K562 (cell line): ENCODE measurements at places on chromosomes 16 and 17. TPM values are rescaled to one million over a fixed set of nuclear protein-coding genes. Genes with fewer than 3 reads are reported as not detected.
A peak's percentile ranks its signal among the peaks of the same experiment; 100 is the strongest.

Gene PDE6G
- total RNA-seq = not detected in 2 replicates

Gene HS3ST6
- total RNA-seq = not detected in 2 replicates

Gene SLC35G6
- total RNA-seq = not detected in 2 replicates

Gene ABCA3
- 22.3 and 23.7 TPM in 2 replicates for total RNA-seq

Gene TSNAXIP1
- not detected in 2 replicates for total RNA-seq

GRCh38 chr17:74012465-74012864 lies 191.0 kb upstream of the RPL38 start:
- DNase-seq = no peak
- H3K27ac ChIP-seq = no peak overlapping the region
- no peaks in the 10 kb centered on the region for H3K4me1 ChIP-seq
- H3K4me3 ChIP-seq = no peak overlapping the region
- no peaks in the 10 kb centered on the region for H3K36me3 ChIP-seq

- no peaks in the 10 kb centered on the region for H3K27me3 ChIP-seq
- H3K4me3 ChIP-seq = peak within 1 kb of the TSS; percentile 81
- H3K27ac ChIP-seq = peak within 1 kb of the TSS; percentile 88
- DNase-seq = peak; percentile 100
These were observed at the start of gene SPAG5 for GRCh38 chr17:28598799-28599310. TSS of gene SPAG5 (minus strand) at chr17:28599025. CDS start at chr17:28598946, 79 bp downstream.

DNA sequence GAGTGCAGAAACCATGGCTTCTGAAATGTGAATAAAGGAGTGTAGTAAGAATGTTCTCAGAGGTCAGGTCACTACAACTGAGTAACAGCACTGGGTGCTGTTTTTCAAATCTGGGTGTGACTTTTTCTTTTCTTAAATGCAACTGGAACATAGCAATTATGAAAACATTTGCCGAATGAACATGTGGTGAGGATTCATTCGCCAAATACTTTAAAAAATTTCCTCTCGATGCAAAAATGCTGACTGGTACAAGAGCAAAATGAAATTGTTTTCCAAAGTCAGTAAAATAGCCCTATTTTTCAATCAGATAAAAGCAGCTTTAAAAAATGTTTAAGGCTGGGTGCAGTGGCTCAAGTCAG lies 18.6 kb downstream of the ZDHHC7 start:
- H3K27ac ChIP-seq = no peak overlapping the region
- no peak for DNase-seq
- H3K27me3 ChIP-seq = no peaks in the 10 kb centered on the region
- H3K4me3 ChIP-seq = no peak overlapping the region
- H3K4me1 ChIP-seq = peaks cover 9% of the 10 kb centered on the region; the same call in 2 of the 3 replicates

GRCh38 chr17:75325827-75326225 lies 36.6 kb upstream of the SLC25A19 start:
- H3K27me3 ChIP-seq = no peaks in the 10 kb centered on the region
- DNase-seq = no peak
- peak overlapping the region; percentile 65 for H3K27ac ChIP-seq
- no peak overlapping the region for H3K4me3 ChIP-seq
- peaks cover 20% of the 10 kb centered on the region for H3K4me1 ChIP-seq

GRCh38 chr16:22010902-22011301 lies 3.0 kb downstream of the MOSMO start:
- H3K36me3 ChIP-seq = no peaks in the 10 kb centered on the region
- no peak overlapping the region for H3K27ac ChIP-seq
- H3K4me1 ChIP-seq = peaks cover 18% of the 10 kb centered on the region
- H3K4me3 ChIP-seq = no peak overlapping the region
- no peaks in the 10 kb centered on the region for H3K27me3 ChIP-seq

GRCh38 chr16:85820604-85821372 lies 21.3 kb downstream of the COX4I1 start:
- H3K27ac ChIP-seq = no peak overlapping the region
- H3K27me3 ChIP-seq = peaks cover 6% of the 10 kb centered on the region; the same call in 1 of the 3 replicates
- no peak for DNase-seq
- H3K4me1 ChIP-seq = peaks cover 7% of the 10 kb centered on the region; the same call in 1 of the 2 replicates

GRCh38 chr17:958712-959451 lies 20.7 kb downstream of the NXN start:
- H3K4me3 ChIP-seq = no peak overlapping the region
- H3K27ac ChIP-seq = no peak overlapping the region
- H3K4me1 ChIP-seq = no peaks in the 10 kb centered on the region
- H3K36me3 ChIP-seq = no peaks in the 10 kb centered on the region
- no peak for DNase-seq

DNA sequence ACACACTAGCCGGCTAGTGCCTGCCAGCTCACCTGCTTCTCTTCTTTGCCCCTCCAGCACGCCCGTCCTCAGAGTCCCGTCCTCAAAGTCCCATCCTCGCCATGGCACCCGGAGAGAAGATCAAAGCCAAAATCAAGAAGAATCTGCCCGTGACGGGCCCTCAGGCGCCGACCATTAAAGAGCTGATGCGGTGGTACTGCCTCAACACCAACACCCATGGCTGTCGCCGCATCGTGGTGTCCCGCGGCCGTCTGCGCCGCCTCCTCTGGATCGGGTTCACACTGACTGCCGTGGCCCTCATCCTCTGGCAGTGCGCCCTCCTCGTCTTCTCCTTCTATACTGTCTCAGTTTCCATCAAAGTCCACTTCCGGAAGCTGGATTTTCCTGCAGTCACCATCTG lies 3.6 kb downstream of the SCNN1G start:
- H3K36me3 ChIP-seq = no peaks in the 10 kb centered on the region
- no peak overlapping the region for H3K4me3 ChIP-seq
- no peak for DNase-seq
- no peak overlapping the region for H3K27ac ChIP-seq

DNA sequence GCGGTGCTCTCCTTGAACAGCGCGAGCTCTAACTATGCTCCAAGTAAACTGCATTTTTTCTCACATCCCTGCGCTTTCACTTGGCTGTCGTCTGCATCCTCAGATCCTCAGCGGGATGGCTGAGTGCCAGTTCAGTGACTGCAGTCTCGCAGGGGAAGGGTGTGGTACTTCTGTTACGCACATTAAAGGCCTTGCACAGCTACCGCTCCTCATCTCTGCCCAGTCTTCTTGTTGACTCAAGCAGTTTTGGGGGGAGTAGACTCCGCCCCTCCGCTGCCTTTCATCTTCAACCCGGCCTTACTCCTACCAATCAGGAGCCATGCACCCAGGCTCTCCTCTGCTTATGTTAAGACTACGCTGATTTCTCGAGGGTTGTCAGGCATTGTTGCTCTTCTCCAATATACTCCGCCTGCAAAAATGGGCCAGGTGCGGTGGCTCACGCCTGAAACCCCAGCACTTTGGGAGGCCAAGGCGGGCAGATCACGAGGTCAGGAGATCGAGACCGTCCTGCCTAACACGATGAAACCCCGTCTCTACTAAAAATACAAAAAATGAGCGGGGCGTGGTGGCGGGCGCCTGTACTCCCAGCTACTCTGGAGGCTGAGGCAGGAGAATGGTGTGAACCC lies 10.0 kb downstream of the ATP5PD start:
- H3K27ac ChIP-seq = peak overlapping the region; percentile 96
- H3K27me3 ChIP-seq = no peaks in the 10 kb centered on the region
- H3K4me1 ChIP-seq = peaks cover 31% of the 10 kb centered on the region
- H3K36me3 ChIP-seq = peaks cover 36% of the 10 kb centered on the region
- no peak overlapping the region for H3K4me3 ChIP-seq
- DNase-seq = peak; percentile 79
